Activated T-cell treated with anti-CD3 and anti-CD28 coated beads, Interleukin-2, amount 50 U/mL, for 72 hours (primary cell): ENCODE measurements at places on chromosomes 7 and 10.
A peak's percentile ranks its signal among the peaks of the same experiment; 100 is the strongest.

DNA sequence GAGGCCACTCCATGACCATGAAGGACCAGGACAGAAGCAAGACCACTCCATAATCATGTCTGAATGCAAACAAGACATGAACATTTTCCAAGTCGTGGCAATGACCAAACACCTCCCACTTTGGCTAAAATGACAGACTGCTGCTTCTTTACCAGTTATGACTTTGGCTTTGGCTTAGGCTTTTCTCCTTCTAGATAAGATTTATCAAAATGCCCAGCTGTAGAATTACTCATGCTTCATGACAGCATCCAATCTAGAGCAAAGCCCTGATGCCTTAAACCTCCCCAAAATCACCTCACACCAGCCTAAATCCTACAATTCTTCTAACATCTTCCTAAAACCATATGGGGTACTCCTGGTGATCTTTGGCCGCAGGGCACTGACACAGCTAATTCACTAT, 102.1 kb downstream of the VPS41 start:
- H3K4me1 ChIP-seq, result no peaks in the 10 kb centered on the region
- H3K36me3 ChIP-seq, result no peaks in the 10 kb centered on the region
- no peak overlapping the region for H3K27ac ChIP-seq

- H3K27me3 ChIP-seq, result no peaks in the 10 kb centered on the region
- H3K27ac ChIP-seq, result peak overlapping the region; percentile 63
- peaks cover 29% of the 10 kb centered on the region for H3K4me1 ChIP-seq
- H3K36me3 ChIP-seq, result no peaks in the 10 kb centered on the region
Measured at GRCh38 chr10:46254467-46254866, 32.3 kb upstream of the ANTXRL start.

DNA sequence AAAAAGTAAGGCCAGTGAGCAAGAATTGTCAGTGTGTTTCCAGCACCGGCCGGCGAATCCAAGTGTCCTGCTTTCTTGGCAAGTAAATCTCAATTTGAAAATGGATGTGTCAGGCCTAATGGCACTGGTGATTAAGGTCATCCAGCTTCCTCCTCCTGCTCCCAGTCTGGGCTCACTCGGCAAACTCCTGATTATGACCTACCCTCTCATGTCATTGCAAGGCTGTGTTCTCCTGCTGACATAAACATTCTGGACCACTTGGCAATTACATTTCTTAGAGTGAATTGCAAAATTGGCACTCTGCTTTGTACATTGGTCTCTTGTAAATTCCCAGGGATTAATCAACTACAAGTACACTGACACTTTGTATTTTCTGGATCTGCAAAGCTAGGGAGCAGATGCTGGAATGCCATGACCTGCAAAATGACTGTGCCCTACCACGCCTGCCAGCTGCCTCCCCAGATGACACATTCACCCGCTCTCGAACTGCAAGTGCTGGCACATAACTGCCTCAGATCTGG, 473.8 kb downstream of the KIF20B start:
- no peak for DNase-seq
- no peak overlapping the region for H3K4me3 ChIP-seq
- H3K27ac ChIP-seq, result no peak overlapping the region
- H3K36me3 ChIP-seq, result no peaks in the 10 kb centered on the region
- H3K4me1 ChIP-seq, result peaks cover 6% of the 10 kb centered on the region
- H3K27me3 ChIP-seq, result peaks cover 4% of the 10 kb centered on the region

DNA sequence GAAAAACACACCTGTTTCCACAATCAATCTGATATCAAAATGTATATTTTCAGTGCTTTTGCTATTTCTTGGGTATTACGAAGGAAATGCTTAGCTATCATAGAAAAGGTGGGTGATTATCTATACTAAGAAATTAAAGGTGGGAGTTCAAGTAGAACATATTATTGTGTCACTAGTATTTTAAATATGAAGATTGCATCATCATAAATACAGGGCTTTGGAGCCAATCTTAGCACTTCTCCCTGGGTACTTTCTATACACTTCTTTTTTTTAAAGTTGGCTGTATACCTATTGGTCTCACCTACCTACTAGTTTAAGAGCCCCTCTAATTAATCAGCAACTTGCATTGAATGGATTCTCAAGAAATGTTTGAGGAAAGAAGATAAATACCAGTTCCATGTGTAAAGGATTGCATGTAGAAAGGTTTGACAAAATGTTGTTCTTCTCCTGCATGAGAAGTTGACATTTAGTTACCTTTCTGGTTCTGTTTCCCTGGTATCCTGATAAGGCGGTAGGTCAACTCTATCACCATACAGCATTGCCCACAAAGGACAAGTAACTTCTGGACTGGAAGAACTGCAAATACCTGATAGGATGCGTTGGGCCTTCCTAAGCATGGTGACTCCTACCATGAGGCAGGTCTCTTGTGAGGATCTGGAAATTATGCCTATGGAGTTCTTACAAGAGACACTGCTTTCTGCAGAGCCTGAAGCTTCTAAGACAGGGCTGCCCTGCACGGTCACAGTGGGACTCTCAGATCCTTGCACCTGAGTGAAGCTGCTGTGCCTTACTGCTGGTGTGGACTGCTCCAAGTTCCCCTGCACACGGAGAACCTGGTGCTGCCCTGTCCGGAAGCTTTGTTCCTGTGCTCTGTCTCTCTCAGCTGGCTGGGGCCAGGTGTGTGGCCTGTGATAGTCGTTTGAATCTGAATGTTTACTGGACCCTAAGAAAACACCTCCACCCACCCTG, 32.1 kb upstream of the PDSS1 start:
- H3K4me1 ChIP-seq, result no peaks in the 10 kb centered on the region
- H3K36me3 ChIP-seq, result peaks cover 2% of the 10 kb centered on the region
- no peak for DNase-seq

DNA sequence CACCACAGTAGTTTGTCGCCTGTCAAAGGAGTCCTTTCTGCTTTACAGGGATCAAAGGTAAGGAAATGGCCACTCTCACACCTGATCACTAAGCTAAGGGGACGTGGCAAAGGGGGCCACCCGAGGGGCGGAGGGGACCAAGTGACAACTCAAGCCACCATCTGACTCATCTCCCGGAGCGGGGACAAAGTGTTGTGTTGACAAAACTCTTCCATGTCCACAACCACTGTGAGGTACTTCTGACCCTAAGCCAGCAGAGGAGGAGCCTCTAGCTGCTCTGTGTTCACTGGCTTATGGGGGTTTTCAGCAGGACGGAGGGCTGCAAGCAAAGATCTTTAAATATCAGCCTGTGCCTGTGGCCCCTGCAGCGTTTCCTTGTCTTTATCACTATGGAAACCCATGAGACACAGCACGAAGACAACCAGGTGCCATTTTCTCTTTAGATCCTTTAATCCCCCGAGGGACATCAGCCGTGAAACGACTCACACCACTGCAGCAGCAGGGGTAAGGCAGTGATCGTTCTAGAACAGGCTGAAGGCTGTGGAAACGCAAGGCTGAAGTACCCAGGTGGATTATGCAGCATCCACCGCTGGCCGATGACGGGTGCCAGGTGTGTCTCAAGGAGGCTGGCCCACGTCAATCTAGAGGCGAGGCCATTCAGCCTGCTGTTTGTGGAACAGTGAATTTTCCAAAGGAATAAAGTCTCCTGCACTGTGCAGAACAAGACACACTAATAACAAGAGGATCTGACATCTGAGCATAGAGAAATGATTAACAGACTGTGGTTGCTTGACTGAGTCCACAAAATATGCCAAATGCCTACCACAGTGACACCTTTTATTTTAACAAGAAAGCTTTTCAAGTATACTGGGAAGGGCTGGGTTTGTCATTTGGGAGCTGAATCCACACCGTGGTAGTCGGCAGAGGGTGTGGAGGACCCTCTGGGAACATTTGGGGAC, 26.6 kb upstream of the DDC start:
- H3K4me1 ChIP-seq, result peaks cover 28% of the 10 kb centered on the region
- no peak overlapping the region for H3K27ac ChIP-seq
- no peak overlapping the region for H3K4me3 ChIP-seq
- no peak for DNase-seq
- H3K36me3 ChIP-seq, result no peaks in the 10 kb centered on the region
- peaks cover 36% of the 10 kb centered on the region for H3K27me3 ChIP-seq

DNA sequence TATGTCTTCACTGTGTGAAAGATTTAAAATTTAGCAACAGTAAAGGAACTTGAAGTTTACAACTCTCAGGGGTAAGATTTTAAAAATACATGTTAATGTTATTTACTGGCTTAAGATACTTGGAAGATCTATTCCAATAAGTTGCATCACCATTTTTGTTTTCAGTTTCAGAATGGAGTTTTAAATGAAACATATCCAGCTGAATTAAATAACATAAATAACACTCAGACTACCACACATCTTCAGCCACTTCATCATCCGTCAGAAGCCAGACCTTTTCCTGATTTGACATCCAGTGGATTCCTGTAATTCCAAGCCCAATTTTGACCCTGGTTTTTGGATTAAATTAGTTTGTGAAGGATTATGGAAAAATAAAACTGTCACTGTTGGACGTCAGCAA, 44.3 kb downstream of the AHR start:
- peaks cover 11% of the 10 kb centered on the region for H3K4me1 ChIP-seq
- no peak overlapping the region for H3K4me3 ChIP-seq
- H3K27ac ChIP-seq, result no peak overlapping the region
- DNase-seq, result no peak
- H3K36me3 ChIP-seq, result peaks cover 20% of the 10 kb centered on the region
- H3K27me3 ChIP-seq, result no peaks in the 10 kb centered on the region

DNA sequence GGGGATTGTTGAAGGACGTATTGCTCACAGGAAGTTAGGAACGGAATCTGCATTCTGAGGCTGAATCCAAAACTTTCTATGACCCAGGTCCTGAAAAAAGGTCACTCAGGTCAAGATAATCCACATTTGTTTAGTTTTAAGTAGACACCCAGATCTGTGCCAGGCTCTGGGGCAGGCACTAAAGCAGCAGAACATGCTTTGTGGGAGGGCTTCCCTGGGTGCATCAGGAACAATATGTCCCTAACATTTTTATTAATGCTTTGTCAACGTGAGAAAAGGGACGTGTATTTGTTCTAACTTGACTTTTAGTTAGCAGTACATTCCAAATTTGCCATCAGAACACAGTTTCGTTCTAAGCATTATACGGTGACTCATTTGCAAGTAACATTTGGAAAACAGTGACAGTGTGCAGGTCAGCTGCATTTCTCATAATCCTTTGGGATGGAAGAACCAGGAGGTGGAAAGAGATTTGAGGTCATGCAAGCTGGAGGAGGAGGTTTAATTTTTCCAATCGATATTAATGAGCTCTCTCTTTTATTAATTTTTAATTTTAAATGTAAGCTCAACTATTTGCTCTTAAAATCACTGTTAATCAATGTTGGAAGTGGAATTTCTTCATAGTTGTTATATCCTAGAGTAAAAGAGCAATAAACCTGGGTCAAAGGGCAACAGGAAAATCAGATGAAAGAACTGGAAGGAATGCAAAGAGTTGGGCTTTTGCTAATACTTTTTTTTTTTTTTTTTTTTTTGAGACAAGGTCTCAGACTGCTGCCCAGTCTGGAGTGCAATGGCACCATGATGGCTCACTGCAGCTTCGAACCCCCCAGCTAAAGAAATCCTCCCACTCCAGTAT, 35.0 kb downstream of the TAS2R41 start:
- no peak for DNase-seq
- H3K27ac ChIP-seq, result no peak overlapping the region
- H3K27me3 ChIP-seq, result no peaks in the 10 kb centered on the region
- H3K4me1 ChIP-seq, result peaks cover 10% of the 10 kb centered on the region

GRCh38 chr10:119688033-119688508, 36.9 kb downstream of the BAG3 start:
- DNase-seq, result no peak
- peaks cover 17% of the 10 kb centered on the region for H3K4me1 ChIP-seq
- no peak overlapping the region for H3K4me3 ChIP-seq
- H3K27ac ChIP-seq, result no peak overlapping the region

- H3K4me1 ChIP-seq, result peaks cover 22% of the 10 kb centered on the region
- H3K27ac ChIP-seq, result peak overlapping the region; percentile 82
- no peaks in the 10 kb centered on the region for H3K36me3 ChIP-seq
- no peaks in the 10 kb centered on the region for H3K27me3 ChIP-seq
Measured at GRCh38 chr10:133274751-133275683, 1.7 kb downstream of the ADAM8 start.

GRCh38 chr10:16965740-16966447, 148.7 kb upstream of the RSU1 start:
- H3K27me3 ChIP-seq, result no peaks in the 10 kb centered on the region
- no peaks in the 10 kb centered on the region for H3K36me3 ChIP-seq
- no peak for DNase-seq

DNA sequence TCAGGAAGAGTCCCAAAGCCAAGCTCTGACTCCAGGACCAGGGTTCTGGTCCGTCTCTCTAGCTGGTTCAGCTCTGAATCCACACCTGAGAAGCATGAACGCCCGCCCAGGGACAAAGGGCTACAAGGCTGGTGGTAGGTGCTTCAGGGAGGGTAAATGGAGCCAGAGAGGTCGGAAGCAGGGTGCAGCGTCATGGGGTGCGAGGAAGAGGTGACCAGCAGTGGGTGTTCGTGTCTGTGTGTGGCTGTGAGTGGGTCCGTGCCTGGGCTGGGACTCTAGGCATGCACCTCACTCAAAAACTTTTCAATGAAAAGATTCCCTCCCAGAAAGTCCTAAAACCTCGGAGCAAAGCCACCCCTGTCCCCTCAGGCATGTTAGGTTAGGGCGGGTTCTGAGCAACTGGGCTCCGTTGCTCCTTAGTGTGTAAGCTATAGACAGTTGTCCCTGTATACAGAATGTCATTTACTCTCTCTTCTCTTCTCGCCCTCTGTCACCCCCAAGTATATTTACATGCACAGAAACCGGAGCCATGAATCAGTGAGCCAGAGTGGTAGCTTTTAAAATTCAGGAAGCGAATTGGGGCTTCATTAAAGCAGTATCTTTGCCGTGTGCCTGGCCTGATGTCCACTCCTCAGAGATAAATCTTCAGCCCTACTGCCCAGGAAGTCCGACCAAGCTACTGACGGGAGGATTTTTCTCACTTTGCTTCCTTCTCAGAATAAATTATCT, 12.3 kb upstream of the GATA3 start:
- peak overlapping the region; percentile 3 for H3K27ac ChIP-seq
- DNase-seq, result peak; percentile 14
- peaks cover 88% of the 10 kb centered on the region for H3K4me1 ChIP-seq
- peaks cover 5% of the 10 kb centered on the region for H3K36me3 ChIP-seq

DNA sequence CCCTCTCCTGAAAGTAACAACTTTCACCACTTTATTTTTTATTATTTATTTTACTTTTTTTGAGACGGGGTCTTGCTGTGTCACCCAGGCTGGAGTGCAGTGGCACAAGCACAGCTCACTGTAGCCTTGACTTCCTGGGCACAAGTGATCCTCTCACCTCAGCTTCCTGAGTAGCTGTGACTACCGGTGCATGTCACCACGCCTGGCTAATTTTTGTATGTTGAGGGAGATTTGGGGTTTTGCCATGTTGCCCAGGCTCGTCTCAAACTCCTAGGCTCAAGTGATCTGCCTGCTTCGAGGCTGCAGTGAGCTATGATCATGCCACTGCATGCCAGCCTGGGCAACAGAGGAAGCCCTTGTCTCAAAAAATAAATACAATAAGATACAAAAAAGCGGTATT, 14.9 kb upstream of the SLIT1 start:
- H3K4me3 ChIP-seq, result no peak overlapping the region
- no peak for DNase-seq
- peaks cover 13% of the 10 kb centered on the region for H3K4me1 ChIP-seq
- H3K27me3 ChIP-seq, result peaks cover 26% of the 10 kb centered on the region
- H3K27ac ChIP-seq, result no peak overlapping the region

- no peak overlapping the region for H3K4me3 ChIP-seq
- H3K4me1 ChIP-seq, result no peaks in the 10 kb centered on the region
- no peaks in the 10 kb centered on the region for H3K36me3 ChIP-seq
- H3K27me3 ChIP-seq, result no peaks in the 10 kb centered on the region
- no peak overlapping the region for H3K27ac ChIP-seq
- no peak for DNase-seq
Measured at GRCh38 chr10:59774451-59774850, 21.2 kb upstream of the MRLN start.
